Astrocyte (in vitro differentiated cells and primary cell): ENCODE measurements at places on chromosomes 5 and 9.
A peak's percentile ranks its signal among the peaks of the same experiment; 100 is the strongest.

- no peaks in the 10 kb centered on the region for H3K4me1 ChIP-seq
- no peaks in the 10 kb centered on the region for H3K36me3 ChIP-seq
Observed at GRCh38 chr5:12851761-12852160, 947.5 kb upstream of the CTNND2 start.

DNA sequence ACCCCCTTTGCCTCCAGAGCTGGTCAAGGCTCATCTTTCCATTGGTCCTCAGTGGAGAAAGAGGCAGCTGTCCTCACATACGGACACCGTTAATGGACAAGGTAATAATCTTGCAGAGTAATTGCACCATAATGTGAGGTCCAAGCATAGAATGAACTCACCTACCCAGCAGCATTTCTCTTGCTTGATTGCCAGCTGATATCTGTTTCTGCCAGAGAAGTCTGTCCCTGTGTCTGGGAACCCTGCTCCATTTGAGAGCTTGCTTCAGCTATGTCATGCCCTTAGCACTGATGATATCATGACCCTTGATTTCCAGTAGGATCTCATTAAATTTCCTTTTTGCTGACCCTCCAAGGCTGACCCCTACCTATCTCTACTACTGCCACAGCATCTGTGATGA, 154.6 kb downstream of the PIK3R1 start:
- H3K27ac ChIP-seq = no peak overlapping the region
- no peaks in the 10 kb centered on the region for H3K27me3 ChIP-seq
- no peaks in the 10 kb centered on the region for H3K36me3 ChIP-seq
- H3K4me1 ChIP-seq = peaks cover 9% of the 10 kb centered on the region
- no peak for DNase-seq

GRCh38 chr9:88742483-88742882, 207.5 kb downstream of the NXNL2 start:
- no peaks in the 10 kb centered on the region for H3K27me3 ChIP-seq
- H3K36me3 ChIP-seq = no peaks in the 10 kb centered on the region
- no peak overlapping the region for H3K4me3 ChIP-seq
- H3K27ac ChIP-seq = no peak overlapping the region
- DNase-seq = peak; percentile 69
- peaks cover 23% of the 10 kb centered on the region for H3K4me1 ChIP-seq

- H3K27ac ChIP-seq = no peak overlapping the region
- DNase-seq = no peak
- H3K4me1 ChIP-seq = peaks cover 12% of the 10 kb centered on the region
- H3K4me3 ChIP-seq = no peak overlapping the region
- no peaks in the 10 kb centered on the region for H3K36me3 ChIP-seq
Observed at GRCh38 chr5:137071526-137071925, 427.6 kb downstream of the SPOCK1 start.

DNA sequence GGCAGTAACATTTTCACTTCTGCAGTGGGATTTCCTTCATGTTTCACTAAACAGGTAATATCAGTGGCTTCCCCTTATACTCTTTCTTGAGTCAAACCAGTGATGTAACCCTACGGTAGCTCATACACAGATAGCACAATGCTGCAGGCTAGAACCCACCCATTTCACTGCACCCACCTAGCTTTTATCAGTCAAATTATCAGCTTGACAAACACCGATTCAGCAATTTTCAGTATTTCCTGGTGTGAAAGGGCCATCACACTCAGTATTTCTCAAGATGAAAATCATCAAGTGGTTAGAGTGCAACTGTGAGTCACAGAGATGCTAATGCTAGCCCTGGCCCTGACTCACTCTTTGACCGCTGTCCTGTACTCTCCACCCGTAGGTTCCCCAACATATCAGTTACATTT, 242.3 kb upstream of the PTGER4 start:
- peaks cover 9% of the 10 kb centered on the region for H3K4me1 ChIP-seq
- H3K27ac ChIP-seq = no peak overlapping the region
- no peaks in the 10 kb centered on the region for H3K36me3 ChIP-seq
- no peaks in the 10 kb centered on the region for H3K27me3 ChIP-seq
- peak; percentile 59 for DNase-seq
- H3K4me3 ChIP-seq = no peak overlapping the region

GRCh38 chr5:168303393-168304025, 12.1 kb downstream of the WWC1 start:
- no peaks in the 10 kb centered on the region for H3K27me3 ChIP-seq
- no peaks in the 10 kb centered on the region for H3K36me3 ChIP-seq

DNA sequence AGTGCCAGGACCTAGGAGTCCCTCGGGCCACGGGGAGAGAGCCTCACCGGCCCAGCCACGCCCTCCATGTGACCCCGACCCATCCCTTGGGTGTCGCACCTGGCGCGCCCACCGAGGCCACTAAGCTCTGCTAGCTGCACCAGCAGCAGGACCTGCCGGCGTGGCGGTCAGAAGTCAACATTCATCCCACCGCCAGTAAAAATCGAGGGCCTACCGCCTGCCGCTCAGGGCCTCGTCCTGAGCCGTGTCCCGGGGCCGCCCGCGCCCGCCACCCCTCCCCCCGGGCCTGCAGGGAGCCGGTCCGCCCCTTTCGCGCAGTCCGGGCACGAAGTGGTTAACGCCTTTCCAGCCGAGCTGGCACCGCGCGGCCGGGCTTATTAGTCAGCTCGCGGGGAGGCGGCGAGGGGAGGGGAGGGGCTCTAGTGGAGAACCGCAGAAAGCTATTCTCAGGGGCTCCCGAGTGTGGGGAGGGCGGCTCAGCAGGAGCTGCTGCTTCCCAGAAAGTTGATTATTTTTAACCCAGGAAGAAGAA, 124.4 kb downstream of the C9orf50 start:
- no peaks in the 10 kb centered on the region for H3K36me3 ChIP-seq
- peak overlapping the region; percentile 51 for H3K4me3 ChIP-seq
- H3K4me1 ChIP-seq = peaks cover 65% of the 10 kb centered on the region
- no peaks in the 10 kb centered on the region for H3K27me3 ChIP-seq

DNA sequence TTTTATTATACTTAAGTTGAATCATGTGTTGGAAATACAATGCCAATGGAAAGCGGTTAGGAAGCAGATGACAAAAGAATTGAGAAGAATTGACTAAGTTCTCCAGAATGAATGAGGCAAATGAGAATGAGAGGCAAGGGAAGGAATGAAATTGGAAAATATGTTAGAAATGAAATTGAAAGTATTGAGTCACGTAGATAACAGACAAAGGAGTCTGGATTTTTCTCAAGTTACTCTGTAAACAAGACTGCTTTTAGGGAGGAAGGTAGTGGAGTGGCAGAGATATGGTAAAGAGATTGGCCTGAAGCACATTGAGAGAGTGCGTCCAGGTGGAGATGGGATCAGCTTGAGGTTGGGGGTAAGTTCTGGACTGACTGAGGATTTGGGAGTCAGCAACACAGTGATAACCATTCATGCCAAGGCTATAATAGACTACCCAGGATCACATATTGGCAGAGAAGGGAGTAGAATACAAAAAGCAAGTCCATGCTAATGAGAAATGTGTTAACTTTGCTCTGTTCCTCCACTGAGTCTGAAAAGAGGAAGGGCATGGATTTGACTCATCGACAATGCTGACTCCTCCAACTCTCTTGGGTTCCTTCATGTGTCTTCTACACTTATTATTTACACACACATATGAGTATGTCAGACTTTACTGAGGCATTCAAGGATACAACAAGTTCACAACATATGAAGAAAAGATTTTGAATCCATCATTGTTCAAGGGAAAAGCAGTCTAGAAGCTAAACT, 814.2 kb upstream of the ZNF608 start:
- no peaks in the 10 kb centered on the region for H3K36me3 ChIP-seq
- DNase-seq = peak; percentile 86
- peak overlapping the region; percentile 72 for H3K27ac ChIP-seq
- H3K4me3 ChIP-seq = no peak overlapping the region
